ENCODE measurements at places on chromosomes 2 and 18.

DNA sequence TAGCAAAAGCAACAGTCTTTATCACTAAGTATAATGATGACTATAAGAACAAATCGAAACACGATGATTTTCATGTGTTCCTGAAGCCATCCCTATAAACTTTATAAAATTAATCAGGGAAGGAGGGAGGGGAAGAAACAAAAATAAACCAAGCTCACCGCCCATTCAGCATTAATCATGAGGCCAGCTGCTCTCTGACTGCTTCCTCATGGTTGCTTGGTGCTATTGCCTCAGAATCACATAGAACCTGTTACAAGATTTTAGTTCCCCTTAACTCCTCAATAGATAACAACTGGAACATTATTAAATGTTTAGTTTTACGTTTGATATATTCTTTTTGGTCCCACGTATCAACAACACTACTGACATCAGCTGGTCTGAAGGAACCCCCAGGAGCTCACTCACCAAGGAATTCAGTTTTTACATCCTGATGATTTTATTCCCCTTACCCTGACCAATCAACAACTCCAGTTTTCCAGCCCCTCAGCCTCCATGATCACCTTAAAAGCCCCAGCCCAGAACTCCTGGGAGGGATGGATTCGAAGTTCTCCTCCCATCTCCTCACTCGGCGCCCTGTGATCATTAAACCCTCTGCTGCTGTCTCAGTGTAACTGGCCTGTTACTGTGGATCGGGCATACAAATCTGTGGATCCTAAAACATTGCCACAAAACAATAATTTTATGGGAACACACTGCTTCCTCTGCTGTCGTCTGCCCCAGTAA is 10.6 kb upstream of the HNRNPLL start:
- no peak for DNase-seq

GRCh38 chr2:191204433-191204832 is 40.8 kb upstream of the MYO1B start:
- no peak for DNase-seq

GRCh38 chr18:73893880-73894279 is 253.8 kb downstream of the FBXO15 start:
- DNase-seq, result no peak

- no peak for DNase-seq
These were observed 16.9 kb downstream of the ERCC3 start for GRCh38 chr2:127277028-127277427.

DNA sequence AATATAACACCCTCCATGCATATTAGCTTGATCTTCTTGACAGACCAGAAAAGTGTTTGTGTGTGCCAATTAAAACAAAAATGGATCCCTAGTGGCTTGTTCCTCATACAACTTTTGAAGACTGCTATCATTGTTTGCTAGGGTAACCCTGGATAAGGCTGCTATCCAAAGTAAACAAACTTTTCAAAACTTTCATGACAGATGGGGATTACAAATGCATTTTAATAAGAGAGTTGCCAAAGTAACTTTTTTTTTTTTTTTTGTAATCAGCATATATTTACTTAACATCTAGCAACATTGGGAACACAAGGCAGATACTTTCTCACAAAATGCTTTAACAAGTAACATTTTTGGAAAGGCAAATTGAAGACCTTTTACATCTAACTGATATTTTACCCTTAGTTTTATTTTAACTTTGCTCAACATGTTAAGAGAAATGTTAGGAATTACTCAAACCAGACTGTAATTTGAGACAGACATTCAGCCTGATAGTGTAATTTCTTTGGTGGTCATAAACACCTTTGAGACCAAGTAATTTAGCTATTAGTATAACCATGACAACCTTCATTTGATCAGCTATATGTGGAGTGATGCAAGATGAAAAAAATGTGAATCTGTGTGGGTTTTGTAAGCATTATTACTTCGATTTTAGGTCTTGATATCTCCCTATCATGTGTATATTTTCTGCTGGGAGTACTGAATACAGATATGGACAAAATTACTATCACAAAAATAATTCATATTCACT is 300.9 kb downstream of the ARHGAP15 start:
- DNase-seq, result no peak

- no peak for DNase-seq
These were observed 225.8 kb downstream of the PTGR3 start for GRCh38 chr18:74982946-74983635.
